ENCODE measurements at places on chromosomes 3 and 15. TPM values are rescaled to one million over a fixed set of nuclear protein-coding genes. Genes with fewer than 3 reads are reported as not detected.

GRCh38 chr3:178320456-178321351 lies 215.5 kb upstream of the KCNMB2 start:
- no peak for DNase-seq
- H3K4me3 ChIP-seq = no peak overlapping the region
- H3K27ac ChIP-seq = no peak overlapping the region
- no peaks in the 10 kb centered on the region for H3K36me3 ChIP-seq

DNA sequence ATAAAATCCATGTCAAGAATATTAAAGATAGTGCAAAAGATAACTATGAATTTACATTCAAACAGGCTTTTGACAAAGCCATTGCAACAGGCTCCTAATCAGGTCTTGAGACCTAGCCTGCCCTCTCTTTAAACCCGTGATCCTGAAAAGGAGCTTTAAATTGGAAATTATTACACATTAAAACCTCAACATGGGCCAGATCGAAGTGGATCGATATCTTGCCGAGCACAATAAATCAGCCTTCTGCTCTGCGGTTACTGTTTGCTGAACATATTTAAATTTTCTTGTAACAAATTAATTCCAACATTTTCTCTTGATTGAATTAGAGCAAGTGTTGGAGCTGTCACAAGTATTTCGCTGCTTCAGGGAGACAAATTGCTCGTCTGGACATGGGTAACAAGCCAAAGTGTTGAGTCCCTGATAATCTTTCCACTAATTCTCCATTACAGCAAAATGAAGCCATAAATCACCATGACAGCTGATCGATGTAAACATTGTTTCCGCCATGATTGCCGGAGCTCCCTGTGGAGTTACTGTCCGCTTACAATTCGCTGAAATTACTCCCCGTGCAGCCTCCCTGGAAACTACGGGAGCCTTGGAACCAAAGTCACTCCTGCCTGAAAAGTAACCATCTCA lies 47.6 kb downstream of the SHOX2 start:
- H3K4me3 ChIP-seq = no peak overlapping the region
- no peak overlapping the region for H3K27ac ChIP-seq
- no peaks in the 10 kb centered on the region for H3K36me3 ChIP-seq
- H3K27me3 ChIP-seq = no peaks in the 10 kb centered on the region
- no peak for DNase-seq

GRCh38 chr3:17771177-17772017 lies 29.0 kb upstream of the TBC1D5 start:
- no peaks in the 10 kb centered on the region for H3K27me3 ChIP-seq
- no peak overlapping the region for H3K27ac ChIP-seq
- H3K4me3 ChIP-seq = no peak overlapping the region
- no peaks in the 10 kb centered on the region for H3K4me1 ChIP-seq
- H3K36me3 ChIP-seq = no peaks in the 10 kb centered on the region

DNA sequence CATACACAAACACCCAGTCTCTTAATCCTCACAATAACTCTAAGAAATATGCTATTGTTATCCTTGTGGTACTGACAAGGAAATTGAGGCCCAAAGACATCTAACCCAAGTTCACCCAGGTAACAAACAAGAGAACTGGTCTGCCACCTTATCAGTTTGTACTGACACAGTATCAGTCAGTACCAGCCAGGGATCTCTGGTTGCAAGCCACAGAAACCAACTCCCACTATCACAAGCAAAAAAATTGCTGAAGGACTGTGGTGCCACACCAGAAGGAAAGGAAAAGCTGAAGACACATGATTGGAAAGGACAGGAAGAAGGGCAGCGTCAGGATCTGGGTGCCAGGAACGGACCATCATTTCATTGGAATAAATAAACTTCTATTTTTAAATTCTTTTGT lies 63.8 kb upstream of the GLCE start:
- H3K4me3 ChIP-seq = no peak overlapping the region
- no peak for DNase-seq
- H3K4me1 ChIP-seq = no peaks in the 10 kb centered on the region

DNA sequence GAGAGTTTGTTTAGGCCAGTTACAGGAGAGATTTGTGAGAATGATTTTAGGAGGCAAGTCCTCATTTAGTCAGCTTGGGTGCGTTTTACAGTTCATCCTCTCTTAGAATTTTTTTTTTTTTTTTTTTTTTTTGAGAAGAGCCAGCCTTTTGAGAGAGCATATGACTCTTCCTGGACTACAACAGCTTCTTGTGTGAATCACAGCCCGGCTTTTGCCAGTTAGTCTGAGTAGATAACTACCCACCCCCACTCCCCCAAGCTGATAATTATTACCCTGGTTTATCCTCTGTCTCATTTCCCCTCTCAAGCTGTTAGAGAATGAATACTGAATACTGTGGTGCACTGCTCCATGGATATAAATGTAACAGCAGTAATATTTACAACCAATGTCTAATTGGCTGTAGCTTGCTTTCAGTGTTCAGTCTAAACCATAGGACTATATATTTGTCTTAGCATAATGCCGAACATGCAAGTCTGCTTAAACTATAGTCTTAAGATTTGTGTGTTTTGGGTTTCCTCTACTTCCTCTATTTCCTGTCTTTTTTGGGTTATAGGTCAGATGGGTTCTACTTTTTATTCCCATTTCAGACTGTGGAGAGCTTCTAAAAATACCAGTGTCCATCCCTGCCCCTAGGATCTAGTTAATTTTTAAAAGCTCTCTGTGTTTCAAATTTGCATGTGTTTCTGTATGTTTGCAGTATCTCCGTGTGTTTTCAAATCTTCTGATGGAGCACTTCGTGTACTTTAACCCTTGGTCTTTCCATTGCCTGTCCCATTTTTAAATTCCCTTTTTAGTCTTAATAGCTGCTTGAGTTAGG lies 8.0 kb downstream of the CHD2 start:
- peak overlapping the region; percentile 4 for H3K4me3 ChIP-seq
- no peak for DNase-seq
- no peaks in the 10 kb centered on the region for H3K4me1 ChIP-seq
- peak overlapping the region; percentile 91 for H3K27ac ChIP-seq

DNA sequence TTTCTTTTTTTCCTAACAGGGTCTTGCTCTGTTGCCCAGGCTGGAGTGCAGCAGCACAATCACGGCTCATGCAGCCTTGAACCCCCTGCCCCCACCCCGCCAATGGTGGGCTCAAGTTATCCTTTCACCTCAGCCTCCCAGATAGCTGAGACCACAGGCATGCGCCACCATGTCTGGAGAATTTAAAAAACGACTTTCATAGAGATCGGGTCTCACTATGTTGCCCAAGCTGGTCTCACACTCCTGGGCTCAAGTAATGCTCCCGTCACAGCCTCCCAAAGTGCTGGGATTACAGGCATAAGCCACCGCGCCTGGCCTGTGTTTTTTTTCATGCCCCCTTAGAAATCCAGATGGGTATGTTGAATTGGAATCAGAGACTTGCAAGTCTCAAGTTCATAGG lies 40.3 kb downstream of the ERICH6 start:
- no peak overlapping the region for H3K4me3 ChIP-seq
- H3K27ac ChIP-seq = no peak overlapping the region
- no peaks in the 10 kb centered on the region for H3K36me3 ChIP-seq
- H3K4me1 ChIP-seq = no peaks in the 10 kb centered on the region

Gene CDHR4
- total RNA-seq = not detected

Gene STX19
- total RNA-seq = 5.9 TPM

Gene CCDC12
- 50.2 TPM for total RNA-seq

Gene MAGEL2
- total RNA-seq = 0.15 TPM

Gene SLC9A9
- 6.2 TPM for total RNA-seq

All from breast epithelium (tissue), 4 donors.